ENCODE measurements at places on chromosomes 11 and 22. TPM values are rescaled to one million over a fixed set of nuclear protein-coding genes. Genes with fewer than 3 reads are reported as not detected.

GRCh38 chr11:93169950-93170561, 27.7 kb downstream of the SLC36A4 start:
- DNase-seq: peak; percentile 58

GRCh38 chr11:1202154-1202775, 20.6 kb upstream of the MUC5B start:
- DNase-seq: no peak

DNA sequence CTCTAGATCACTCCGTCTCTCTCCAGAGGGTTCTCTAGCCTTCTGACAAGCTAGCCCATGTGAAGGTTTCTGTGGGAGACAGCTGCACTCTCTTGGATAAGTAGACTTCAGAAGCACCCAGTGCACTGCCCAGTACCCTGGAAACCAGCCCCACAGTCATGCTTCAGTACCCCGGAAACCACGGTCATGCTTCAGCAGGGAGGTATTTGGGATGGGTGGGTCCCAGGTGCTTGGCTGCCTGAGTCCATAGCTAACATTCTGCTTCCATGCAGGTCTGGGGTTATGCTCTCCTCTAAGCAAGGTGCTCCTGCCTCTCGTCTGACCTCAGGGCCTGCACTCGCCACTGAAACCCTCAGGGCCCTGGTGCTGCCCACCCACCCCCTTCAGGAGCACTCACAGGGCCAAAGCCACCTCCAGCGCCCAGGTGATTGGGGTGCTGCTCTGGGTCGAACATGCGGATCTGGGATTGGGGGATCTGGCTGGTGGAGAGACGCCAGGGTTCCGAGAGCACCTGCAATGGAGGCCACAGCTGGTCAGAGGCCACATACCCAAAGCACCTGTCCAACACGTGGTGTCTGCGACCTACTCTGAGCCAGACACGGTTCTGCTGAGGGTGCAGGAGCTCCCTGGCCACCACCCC, 7.3 kb upstream of the SYCE3 start:
- no peak for DNase-seq

GPR83 gene
- not detected for total RNA-seq

Data from fibroblast of the aortic adventitia (primary cell).